ENCODE measurements at places on chromosomes 6 and 20.

GRCh38 chr20:63939061-63939935 is 16.9 kb downstream of the UCKL1 start:
- DNase-seq, result no peak

DNA sequence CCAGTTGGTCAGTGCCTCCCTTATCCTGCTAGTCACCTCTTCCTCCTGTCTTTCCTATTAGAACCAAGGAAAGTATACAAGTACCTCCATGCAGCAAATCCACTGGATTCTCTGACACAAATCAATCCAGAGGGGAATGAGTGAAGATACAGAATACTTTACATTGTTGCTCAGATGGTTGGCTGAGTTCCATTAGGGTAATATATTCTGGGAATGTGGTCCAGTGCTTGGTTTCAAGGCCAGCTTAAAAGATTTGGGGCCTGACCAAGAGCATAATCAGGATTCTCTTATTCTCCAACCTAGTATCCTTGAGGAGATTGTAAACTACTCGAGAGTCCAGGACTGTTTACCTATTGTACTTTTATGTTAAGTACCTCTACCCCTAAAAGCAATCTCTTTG is 23.0 kb downstream of the CARMIL1 start:
- no peak for DNase-seq

DNA sequence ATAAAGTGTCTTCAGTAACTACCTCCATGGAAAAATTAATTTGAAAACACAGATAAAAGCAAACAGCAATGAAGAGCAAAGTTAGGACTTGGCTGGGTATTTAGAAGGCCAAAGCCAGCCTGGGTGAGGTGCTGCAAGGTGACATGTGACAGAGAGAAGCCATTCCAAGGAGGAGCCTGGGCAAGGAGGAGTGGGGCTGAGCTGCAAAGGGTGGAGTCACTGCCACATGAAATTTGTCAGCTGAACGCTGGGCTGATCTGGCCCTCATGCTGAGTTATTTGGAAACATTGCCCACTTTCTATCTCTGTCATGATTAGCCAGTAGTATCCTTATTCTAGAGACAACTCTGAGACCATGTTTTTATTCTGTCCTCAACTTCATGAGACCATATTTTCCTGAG is 76.3 kb downstream of the PERP start:
- no peak for DNase-seq

- no peak for DNase-seq
Observed at GRCh38 chr6:11275598-11275997, 43.1 kb upstream of the NEDD9 start.

- no peak for DNase-seq
Observed at GRCh38 chr6:24107294-24107693, 18.7 kb upstream of the NRSN1 start.

DNA sequence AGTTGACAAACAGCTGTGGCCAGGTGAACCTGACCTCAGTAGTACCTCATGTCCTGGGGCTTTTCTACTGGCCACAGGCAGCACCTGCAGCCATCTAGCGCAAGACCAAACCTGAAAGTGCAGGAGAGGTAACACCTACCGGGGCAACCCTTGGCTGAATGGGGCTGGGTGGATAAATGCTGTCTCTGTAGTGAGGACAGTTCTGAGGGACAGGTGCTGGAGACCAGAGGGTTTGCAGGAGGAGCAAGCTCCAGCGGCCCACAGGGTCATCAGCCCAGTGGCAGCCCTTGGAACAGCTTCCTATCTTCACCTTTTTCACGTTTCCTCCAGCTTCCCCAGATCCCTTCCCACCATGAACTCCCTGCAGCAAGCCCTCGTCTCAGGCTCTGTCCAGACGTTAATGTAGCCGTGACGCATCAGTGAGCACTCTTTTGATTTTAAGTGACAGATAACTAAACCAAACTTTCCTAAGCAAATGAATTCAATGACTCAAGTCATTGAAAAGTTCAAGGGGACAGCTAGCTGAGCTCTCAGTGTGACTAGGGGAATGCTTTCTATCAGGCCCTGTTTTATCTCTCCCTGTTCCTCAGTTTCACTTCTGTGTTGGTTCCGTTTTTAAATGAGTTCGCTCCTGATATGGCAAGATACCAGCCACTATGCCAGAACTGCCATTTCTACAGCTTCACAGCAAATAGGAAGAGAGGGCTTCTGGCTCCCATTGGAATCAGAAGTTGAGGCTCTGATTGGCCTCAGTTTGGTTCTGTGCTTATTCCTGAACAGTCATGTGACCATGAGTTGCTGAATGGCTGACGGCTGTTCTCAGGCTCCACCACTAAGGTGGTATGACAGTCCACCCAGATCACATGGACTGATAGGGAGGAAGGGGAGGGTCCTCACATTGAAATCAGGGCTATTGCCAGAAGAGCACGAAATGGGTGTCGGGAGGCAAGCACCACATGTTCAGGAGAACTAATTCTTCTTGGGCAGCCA is 12.1 kb upstream of the PFDN4 start:
- no peak for DNase-seq

- no peak for DNase-seq
Observed at GRCh38 chr6:33949111-33949510, 145.3 kb upstream of the MLN start.

- DNase-seq, result no peak
Observed at GRCh38 chr20:14142171-14142570, 146.9 kb downstream of the MACROD2 start.

DNA sequence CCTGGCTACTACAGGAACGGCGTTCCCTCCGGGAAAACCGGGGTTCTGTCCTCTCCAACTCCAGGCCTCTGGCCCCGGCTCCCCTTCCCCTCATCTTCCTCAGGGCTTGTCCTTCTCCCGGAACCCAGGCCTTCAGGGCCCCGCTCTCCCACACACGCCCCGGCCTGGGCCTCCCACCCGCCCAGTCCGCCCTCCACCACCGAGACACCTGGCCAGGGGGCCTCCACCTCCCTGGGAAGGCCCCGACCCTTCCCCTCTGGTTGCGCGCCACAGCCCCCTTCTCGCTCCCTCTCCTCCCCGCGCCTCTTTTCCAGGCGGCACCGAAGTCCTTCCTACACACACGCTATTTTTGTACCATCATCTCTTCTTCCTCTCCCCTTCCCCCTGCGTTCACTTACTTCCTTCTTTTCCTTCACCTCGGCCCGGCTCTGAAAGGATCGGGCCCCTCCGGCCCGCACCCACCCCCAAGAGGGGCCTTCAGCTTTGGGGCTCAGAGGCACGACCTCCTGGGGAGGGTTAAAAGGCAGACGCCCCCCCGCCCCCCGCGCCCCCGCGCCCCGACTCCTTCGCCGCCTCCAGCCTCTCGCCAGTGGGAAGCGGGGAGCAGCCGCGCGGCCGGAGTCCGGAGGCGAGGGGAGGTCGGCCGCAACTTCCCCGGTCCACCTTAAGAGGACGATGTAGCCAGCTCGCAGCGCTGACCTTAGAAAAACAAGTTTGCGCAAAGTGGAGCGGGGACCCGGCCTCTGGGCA is 1.3 kb upstream of the SIRPA start:
- DNase-seq, result no peak

GRCh38 chr20:57449398-57450354 is 58.5 kb downstream of the RBM38 start:
- no peak for DNase-seq

DNA sequence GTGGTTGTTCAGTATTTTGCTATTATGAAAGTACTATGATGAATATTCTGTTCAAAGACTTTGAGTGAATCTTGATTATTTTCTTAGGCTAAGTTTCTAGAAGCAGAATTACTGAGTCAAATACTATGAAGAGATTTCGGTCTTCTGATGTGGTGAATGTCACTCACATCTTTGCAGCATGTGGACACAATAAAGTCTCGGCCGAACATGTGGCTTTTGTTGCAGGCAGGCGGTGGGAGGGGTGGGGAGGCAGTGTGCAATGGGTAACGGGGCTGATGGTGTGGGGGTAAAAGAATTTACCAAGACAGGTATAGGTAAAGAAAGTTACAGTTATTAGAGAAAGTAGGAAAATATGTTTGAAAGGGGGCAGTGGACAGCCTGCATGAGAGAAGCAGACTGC is 156.4 kb upstream of the DTNBP1 start:
- DNase-seq, result no peak

DNA sequence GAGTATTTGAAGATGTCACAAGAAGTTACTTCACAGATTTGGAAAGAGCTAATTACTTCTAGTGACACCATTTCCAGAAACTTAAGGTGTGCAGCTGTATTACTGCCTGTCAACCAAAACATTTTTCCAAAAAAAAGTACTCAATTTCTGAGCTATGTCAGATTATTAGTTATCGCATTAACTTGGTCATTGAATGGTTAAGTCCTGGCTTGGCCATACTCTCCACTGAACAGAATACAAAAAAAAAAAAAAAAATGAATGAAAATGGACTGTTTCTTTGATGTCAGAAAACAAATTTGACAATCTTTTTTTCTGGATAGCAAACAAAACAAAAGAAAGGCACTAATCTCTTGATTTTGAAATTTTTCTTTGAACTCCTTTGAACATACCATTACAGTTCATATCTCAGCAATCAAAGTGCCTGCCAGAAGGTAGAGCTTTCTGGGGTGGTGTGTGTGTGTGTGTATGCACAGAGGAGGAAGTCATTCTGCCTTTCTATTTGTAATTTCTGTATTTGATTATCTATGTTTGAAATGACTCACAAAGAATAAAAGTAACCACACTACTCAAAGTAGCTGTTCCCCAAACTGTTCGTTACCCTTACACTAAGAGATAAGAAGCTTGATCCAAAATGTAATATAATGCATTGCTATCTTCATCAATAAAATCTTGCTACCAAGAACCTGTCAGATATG is 210.8 kb upstream of the FUT9 start:
- DNase-seq, result no peak

DNA sequence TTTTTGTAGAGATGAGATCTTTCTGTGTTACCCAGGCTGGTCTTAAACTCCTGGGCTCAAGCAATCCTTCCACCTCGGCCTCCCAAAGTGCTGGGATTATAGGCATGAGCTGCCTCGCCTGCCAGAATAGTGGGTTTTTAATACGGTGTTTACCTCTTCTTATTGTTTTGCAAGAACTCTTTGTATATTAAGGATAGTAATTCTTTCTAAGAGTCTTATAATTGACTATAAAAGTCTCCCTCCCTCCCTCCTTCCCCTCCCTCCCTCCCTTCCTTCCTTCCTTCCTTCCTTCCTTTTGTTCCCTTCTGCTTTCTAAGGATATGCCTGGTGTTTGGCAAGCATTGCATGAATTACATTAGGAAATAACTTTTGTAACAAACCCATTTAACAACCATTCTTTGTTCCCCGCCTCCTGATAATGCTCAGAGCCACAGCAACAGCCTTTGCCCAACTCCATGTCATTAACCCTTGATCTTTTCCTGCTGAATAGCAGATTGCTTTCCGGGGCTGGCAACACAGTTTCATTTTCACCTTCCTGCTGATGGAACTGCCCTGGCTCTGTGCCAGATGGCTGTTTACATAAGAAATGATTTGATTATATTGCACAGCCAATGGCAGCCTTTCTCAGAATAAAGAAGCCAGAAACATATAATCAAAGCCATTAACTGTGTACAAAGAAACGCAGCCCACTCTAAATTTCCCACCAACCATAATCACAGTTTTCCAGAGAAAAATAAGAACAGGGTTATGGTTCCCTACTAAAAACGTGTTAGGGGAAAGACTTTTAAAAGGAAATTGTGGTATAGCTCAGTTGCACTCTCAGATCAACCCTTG is 143.7 kb upstream of the PTPN1 start:
- DNase-seq, result no peak

- no peak for DNase-seq
Observed at GRCh38 chr6:17877895-17878440, 109.5 kb downstream of the KIF13A start.

GRCh38 chr6:170224694-170225660 is 65.9 kb downstream of the DLL1 start:
- DNase-seq, result no peak

- no peak for DNase-seq
Observed at GRCh38 chr6:29375191-29375590, at the start of gene OR12D3. Gene OR12D3 (minus strand): TSS chr6:29375291. CDS start chr6:29375287, 4 bp downstream.

DNA sequence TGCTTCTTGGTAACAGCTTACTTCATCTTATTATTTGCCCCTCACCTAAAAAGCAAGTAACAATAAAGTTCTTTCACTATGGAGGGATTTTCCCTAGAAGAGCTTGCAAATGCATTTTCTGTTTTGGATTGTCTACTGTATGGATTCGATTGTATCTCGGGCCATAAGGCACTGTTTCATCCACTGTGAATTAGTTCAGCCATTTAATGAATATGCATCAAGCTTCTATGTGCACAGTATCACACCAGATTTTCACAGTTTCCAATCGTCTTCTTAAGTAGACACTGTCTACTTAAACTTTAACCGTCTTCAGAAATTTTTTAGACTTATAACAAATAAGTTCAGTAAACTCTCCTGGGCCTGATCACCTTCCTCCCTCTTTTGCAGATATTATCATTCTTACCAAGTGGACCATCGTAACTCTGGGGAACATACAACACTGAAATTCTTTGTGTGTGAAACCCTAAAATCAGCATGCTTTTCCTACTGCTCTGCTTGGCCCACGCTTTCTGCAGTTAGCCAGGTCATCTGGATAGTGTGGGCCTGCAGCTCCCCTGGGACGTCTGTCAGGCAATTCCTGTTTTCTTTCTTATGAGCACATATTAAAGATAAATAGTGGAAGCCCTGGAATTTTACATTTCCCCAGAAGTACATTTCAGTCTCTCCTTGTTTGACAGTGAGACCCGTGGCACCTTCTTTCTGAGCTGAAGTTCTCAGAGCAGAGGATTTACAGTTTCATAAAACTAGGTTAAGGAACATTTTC is 136.5 kb upstream of the PDE10A start:
- no peak for DNase-seq

DNA sequence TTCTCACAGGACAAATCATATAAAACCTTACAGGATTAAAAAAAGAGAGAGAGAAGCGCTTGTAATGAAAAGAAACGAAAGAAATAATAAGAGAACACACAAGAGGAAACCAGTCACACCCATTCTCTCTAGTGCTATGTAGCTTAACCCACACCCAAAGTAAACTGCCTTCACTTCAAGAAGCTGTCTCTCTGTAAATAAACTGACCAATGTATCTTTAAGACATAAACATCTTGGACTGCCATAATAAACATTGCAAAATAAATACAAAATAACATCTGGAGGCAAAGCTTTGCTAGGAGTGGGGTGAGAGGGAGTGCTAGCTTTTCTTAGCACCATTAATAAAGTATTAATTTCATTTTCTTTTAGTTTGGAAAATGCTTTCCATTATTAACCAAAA is 61.6 kb upstream of the RNF146 start:
- DNase-seq, result no peak

GRCh38 chr6:110315207-110315868 is 42.8 kb downstream of the METTL24 start:
- no peak for DNase-seq

DNA sequence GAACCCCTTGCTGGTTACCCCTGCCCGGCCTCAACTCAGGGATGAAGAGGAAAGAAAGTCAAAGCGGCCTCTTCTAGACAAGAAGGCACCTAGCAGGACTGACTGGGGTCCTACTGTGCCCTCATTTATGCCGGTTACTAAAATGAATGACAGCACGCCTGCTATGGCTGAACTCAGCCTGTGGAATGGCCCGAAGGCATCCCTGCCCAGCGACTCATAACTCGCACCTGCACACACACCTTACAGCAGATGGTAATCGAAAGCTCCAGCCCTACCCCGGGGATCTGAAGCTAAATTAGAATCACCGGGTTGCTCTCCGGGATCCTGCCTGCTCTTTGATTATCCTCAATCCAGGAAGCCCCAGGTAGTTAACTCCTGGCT is 747 bp upstream of the TXNDC5 start:
- no peak for DNase-seq
